ENCODE measurements at places on chromosomes 13 and 19.
A peak's percentile ranks its signal among the peaks of the same experiment; 100 is the strongest.

- peak; percentile 33 for DNase-seq
Measured at GRCh38 chr19:55209693-55210472, 582 bp upstream of the PTPRH start.

GRCh38 chr13:39259371-39260140, 221.3 kb downstream of the NHLRC3 start:
- no peak for DNase-seq

DNA sequence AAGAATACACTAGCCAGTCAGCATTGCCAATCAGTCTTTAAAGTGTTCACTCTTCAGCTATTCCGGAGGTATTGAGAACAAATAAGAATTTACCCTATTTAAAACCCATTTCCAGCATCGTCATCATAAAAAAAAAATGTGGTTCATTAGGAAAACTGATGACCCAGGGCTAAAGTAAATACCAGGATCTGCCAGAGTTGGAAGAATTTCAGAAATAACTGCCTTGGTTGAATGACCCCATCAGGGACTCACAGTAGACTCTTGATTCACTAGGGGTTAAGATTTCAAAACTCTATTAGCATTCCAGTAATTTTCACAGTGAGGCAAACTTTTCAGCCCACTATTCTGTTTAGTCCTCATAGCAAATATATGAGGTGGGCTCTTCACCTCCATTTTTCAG, 377.0 kb downstream of the ITGBL1 start:
- no peak for DNase-seq

- DNase-seq = peak; percentile 65
Measured at GRCh38 chr19:1125601-1126467, 22.0 kb downstream of the GPX4 start.

GRCh38 chr19:43749898-43750297, 4.9 kb downstream of the SMG9 start:
- DNase-seq = no peak

DNA sequence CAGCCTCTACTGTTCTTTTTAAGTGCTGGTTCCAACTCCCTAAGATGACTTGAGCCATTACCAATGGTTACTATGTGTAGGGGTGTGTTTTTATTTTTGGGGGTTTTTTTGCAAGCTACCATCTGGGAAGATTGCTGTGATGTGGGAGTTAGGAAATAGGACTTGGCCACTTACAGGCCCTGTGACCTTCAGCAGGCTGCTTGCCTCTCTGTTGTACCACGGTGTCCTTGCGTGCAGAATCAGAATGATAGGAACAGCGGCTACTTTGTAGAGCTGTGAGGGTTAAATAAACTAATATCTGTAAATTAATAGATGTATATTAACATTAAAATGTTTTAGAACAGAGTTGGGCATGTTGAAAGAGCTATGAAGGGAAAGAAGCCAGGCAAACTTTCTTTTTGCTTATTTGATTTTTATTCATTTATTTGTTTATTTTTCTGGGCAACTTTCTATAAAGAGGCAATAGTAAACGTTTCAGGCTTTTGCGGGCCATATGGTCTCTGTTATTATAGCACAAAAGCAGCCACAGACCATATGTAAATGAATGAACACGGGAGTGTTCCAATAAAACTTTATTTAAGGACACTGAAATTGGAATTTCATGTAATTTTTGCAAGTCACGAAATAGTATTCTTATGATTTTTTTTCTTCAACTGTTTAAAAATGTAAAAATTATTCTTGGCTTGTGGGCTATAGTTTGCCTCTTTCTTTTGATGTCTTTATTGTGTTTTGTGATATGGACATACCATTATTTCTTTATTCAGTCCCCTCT, 26.4 kb upstream of the EHD2 start:
- no peak for DNase-seq

Data from smooth muscle cell of the brain vasculature (primary cell).